Hematopoietic multipotent progenitor cell treated with erythropoietin and hydrocortisone succinate and interleukin-3 and kit ligand, for 17 days (in vitro differentiated cells): ENCODE measurements at places on chromosomes 6 and 20.

- no peak for DNase-seq
Measured at GRCh38 chr6:123551939-123552707, 84.6 kb downstream of the TRDN start.

GRCh38 chr6:30813631-30814145 lies 69.3 kb upstream of the IER3 start:
- no peak for DNase-seq

- no peak for DNase-seq
Measured at GRCh38 chr6:156519940-156520339, 257.2 kb upstream of the ARID1B start.

- DNase-seq = peak; percentile 7
Measured at GRCh38 chr20:47040506-47041125, 146.0 kb downstream of the EYA2 start.

- DNase-seq = no peak
Measured at GRCh38 chr20:12337601-12338000, 419.9 kb downstream of the BTBD3 start.

DNA sequence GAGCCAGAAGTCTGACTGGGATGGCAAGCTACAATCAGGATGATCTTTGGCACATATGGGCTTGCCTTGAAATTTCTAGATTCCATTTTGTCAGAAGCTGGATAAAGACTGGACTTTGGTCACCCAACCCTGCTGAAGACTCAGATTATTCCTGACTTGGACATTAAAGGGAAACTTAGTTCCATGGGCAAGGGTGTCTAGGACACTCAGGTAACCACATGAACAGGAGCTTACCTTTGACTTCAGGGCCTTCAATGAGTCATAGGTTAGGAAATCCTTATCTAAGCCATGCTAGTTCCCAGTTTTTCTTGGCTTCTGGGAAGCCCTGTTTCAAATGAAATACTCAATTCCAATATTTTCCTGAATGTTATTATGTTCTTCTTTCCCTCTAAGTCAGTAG lies 28.5 kb upstream of the IFNGR1 start:
- DNase-seq = no peak
